Aorta (tissue), 5 donors: ENCODE measurements at places on chromosomes 1 and 21. TPM values are rescaled to one million over a fixed set of nuclear protein-coding genes. Genes with fewer than 3 reads are reported as not detected.

Gene BRINP3
- total RNA-seq: not detected

Gene KPRP
- not detected for total RNA-seq

Gene LMOD1
- total RNA-seq: 469 TPM

Gene SLC6A17
- 0.21 TPM for total RNA-seq

Gene RNF186
- not detected for total RNA-seq

Gene C8A
- not detected for total RNA-seq

Gene WLS
- 47.3 TPM for total RNA-seq

Gene CYP4Z1
- 2.2 TPM for total RNA-seq

Gene OR1C1
- not detected for total RNA-seq

Gene FLG2
- total RNA-seq: not detected

Gene BTBD8
- 4.9 TPM for total RNA-seq

GRCh38 chr1:208500375-208500774 is 256.2 kb upstream of the PLXNA2 start:
- no peak for DNase-seq

GRCh38 chr1:211752951-211753486 is 77.5 kb downstream of the LPGAT1 start:
- DNase-seq: no peak

DNA sequence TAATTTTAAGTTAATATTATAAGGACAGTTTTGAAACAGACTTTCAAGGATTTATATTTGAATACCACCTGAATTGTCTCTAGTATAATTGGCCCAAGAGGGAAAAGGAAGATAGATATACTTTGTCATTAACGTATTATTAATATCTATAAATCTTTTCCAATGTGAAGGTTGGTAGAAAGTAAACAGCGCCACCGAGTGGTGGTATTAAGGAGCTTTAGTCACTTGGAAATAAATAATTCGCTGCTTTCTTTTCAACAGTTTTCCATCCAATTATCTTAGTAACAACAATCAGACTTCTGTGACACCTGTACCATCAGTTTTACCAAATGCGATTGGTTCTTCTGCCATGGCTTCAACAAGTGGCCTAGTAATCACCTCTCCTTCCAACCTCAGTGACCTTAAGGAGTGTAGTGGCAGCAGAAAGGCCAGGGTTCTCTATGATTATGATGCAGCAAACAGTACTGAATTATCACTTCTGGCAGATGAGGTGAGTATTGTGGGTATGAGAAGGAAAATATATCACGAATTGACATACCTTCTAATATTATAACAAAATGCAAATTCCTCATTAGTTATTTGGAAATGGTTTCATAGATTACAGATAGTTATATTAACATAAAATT is 37.7 kb downstream of the SH3GLB1 start:
- no peak for DNase-seq

DNA sequence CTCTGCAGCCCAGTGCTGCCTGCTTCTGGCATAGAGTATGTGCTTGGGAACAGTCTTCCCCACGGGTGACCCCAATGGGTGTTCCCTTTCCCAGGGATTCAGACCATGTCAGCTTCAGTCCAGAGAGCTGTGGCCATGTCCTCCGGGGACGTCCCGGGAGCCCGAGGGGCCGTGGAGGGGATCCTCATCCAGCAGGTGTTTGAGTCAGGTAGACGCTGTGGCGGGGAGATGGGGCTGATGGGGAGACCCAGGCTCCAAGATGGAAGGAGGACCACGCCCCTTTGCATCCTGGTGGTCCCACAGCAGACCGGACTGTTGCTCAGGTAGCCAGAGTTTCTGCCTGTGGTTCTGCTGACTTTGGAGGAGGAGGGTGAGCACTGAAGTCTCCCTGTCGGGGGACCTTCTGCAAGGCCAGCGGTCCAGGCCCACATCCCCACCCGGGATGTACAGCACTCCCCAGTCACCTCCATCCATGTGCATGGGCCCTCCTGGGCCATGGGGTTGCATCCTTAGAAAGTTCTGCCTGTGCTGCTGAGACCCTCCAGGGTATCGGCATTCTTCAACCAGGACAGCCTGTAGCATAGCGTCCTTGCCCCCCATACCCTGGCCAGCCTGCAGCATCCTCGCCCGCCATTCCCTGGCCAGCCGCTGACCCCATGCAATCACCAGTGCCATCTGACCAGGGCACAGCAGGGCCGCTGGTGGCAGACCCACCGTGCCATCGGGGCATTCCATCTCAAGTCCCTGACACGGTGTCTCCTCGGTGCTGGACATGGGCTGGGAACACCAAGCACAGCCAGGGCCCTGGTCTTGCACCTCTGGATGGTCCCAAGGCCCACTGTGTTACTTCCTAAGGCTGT is 2.8 kb downstream of the AIRE start:
- peak; percentile 41 for DNase-seq

GRCh38 chr1:211420389-211420788 is 71.6 kb downstream of the RD3 start:
- no peak for DNase-seq

- no peak for DNase-seq
These were observed 2.3 kb upstream of the USH2A start for GRCh38 chr1:216425577-216425976.

- DNase-seq: no peak
These were observed 18.7 kb downstream of the SLC9A1 start for GRCh38 chr1:27136236-27136551.

DNA sequence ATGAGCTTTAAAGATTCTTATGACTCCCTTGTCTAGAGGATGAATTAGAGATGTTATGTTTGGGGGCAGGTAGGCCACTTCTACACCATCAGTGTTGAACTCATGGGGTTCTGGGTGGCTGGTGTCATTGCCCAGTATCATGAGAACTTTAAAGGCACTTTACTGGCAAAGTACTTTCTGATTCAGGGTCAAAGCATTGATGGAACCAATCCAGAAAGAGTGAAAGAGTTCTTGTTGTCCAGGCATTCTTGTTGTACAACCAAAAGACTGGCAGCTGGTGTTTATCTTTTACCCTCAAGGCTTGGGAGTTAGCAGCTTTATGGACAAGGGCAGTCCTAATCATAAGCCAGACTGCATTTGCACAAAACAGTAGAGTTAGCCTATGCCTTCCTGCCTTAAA is 673.0 kb downstream of the USP25 start:
- no peak for DNase-seq

DNA sequence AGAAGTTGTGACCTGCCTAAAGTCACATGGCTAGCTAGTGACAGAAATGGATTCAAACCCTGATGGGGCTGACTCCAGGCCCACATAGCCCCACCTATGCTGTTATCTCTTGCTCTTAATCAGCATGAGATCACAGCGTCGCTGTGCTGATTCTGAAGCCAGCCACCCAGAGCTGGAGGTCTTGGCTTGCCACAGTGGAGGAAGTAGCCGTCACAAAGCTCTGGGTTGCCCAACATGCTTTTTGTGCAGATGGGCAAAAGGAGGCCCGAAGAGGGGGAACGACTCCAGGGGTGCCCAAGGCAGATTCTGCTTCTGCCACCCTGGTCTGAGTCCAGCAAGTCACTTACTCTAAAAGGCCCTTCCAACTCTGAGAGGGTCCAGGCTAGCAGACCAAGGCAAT is 14.7 kb upstream of the MFSD2A start:
- peak; percentile 70 for DNase-seq

- peak; percentile 42 for DNase-seq
These were observed 339.9 kb downstream of the NTNG1 start for GRCh38 chr1:107480548-107481415.

- no peak for DNase-seq
These were observed 63.1 kb downstream of the PTGFR start for GRCh38 chr1:78553859-78554258.

- DNase-seq: no peak
These were observed 139.7 kb downstream of the GRIK1 start for GRCh38 chr21:29800056-29800455.

GRCh38 chr1:201164645-201165044 is 10.4 kb upstream of the TMEM9 start:
- DNase-seq: no peak

- DNase-seq: no peak
These were observed 576.6 kb downstream of the ADGRL2 start for GRCh38 chr1:82377201-82377884.

DNA sequence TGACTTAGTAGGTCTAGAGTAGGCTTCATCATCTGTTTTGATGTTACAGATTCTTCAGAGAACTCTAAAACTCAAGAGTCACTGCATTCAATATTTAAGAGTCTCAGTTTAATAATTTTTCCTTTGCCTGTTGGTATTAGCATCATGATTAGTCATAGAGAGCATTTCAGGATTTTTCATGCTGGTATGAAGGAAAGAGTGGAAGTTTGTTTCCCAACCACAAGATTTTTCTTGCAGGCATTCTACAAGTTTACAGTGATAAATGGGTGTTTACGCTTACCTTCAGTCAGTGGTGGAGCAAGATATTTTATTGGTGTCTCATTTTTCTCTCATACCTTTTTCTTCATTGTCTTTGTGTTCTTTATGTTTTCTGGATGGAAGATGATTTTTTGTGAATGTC is 58.4 kb upstream of the MYOCOS start:
- DNase-seq: no peak

GRCh38 chr1:223717695-223718363 is 5.5 kb downstream of the CAPN2 start:
- no peak for DNase-seq

DNA sequence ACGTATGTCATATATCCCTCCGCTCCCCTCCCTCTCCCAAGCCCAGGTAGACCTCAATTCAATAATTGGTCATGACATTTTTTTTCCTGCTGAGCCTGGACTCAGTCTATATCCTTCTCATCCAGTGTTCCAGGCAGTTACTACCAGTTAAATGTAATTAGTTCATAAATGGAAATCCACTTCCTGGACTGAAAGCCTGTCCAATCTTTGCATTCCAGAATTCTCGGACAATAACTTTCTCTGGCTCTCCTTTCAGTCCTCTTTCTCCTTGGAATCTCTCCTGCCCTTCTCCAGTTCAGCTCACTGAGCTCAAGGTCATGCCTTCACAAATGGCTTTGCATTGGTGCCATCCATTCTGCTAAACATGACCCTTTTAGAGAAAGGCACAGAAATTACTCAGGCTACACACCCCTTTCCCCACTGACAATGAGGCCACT is 34.8 kb downstream of the VWA5B1 start:
- DNase-seq: no peak

GRCh38 chr1:244272471-244273261 is 179.0 kb downstream of the ADSS2 start:
- DNase-seq: no peak

- DNase-seq: no peak
These were observed 612.4 kb downstream of the LTN1 start for GRCh38 chr21:28380241-28380640.

DNA sequence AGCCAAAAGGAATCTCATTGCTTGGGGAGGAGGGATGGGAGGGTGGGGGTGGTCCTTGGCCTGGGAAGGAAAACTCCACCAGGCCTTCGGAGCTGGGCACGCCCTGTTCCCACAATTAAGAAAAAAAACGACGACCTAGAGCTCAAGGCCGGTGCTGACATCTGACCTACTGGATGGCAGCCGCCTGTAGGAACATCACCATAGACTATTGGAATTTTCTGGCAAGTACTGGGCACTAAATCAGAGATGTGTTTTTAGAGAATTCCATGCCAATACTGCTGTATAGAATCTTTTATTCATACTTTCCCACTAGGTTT is 729 bp downstream of the NADK start:
- DNase-seq: no peak

DNA sequence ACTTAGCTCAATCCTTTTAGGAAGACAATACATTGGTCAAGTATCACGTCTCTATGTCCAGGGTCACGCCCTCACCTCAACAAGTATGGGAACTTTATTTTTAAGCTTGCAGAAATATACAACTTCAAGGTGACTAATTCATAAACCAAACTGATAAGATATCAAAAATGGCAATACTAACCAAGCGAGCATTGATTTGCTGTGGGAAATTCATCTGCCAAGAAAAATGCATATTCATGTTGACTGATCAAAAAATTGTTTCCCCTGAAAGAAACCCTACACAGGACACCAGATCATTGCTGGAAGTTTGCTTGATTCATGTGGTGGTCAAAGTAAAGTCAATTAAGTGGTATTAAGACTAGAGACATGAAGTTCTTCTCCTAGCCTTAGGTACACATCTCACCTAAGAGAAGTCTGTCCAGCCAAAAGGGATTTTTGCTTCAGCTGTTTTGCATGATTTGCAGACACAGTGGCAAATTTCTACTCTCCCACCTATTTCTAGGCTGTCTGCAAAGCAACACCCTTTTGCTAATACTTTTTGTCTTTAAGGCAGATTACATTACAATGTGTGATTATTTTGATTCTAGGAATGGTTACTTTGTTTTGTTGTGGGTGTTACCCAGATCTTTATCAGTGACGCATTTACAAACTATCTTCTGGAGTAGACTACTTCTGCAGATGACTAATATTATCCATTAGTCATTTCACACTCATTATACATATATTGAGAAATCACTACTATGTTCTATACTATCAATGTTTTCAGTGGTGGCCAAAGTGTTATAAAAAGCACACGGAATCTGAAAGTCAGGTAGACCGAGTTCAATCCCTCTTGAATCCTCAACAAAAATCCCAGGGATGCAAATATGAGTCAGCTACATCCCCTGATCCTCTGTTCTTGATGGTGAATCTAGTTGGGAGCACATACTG is 12.4 kb downstream of the SAMSN1 start:
- no peak for DNase-seq

DNA sequence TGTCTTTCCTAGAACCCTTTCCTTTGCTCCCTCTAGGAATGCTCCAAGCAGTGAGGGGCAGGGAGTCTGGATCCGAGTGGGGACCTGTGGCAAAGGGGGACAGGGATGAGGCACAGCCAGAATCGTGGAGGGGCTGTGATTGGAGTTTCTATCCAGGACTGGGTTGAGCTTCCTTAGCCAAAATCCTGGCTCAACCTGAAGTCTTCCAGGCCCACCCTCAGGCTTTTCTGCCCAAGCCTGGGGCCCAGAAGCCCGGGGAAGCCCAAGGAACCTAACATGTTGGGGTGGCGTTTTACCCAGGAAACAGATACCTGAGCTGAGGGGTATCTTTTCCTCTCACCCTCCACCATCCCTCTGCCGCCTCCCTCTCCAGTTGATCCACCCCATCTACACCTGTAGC is 5.4 kb downstream of the MYOG start:
- DNase-seq: no peak

GRCh38 chr1:235767795-235768194 is 98.9 kb downstream of the LYST start:
- no peak for DNase-seq

GRCh38 chr1:187817782-187818181 is 989.0 kb downstream of the PLA2G4A start:
- DNase-seq: no peak

DNA sequence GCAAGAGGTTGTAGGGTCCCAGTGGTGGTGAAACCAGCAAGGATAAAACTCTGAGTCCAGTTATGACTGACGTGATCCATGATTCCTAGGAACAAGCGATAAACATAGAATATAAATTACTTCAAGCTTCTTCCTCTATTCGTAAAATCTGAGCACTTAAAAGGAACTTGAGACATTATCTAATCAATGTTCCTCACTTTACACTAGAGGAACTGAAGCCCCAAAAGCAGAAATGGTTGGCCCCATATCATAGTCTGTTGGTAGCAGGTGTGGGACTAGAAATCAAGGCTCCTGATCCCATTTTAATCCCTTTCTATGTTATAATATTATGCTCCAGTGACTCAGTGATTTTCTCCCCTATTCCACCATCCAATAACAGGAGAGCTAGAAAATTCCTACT is 21.9 kb upstream of the MNDA start:
- DNase-seq: no peak
